Right kidney (tissue), 9 donors: ENCODE measurements at places on chromosomes 3 and 15.

DNA sequence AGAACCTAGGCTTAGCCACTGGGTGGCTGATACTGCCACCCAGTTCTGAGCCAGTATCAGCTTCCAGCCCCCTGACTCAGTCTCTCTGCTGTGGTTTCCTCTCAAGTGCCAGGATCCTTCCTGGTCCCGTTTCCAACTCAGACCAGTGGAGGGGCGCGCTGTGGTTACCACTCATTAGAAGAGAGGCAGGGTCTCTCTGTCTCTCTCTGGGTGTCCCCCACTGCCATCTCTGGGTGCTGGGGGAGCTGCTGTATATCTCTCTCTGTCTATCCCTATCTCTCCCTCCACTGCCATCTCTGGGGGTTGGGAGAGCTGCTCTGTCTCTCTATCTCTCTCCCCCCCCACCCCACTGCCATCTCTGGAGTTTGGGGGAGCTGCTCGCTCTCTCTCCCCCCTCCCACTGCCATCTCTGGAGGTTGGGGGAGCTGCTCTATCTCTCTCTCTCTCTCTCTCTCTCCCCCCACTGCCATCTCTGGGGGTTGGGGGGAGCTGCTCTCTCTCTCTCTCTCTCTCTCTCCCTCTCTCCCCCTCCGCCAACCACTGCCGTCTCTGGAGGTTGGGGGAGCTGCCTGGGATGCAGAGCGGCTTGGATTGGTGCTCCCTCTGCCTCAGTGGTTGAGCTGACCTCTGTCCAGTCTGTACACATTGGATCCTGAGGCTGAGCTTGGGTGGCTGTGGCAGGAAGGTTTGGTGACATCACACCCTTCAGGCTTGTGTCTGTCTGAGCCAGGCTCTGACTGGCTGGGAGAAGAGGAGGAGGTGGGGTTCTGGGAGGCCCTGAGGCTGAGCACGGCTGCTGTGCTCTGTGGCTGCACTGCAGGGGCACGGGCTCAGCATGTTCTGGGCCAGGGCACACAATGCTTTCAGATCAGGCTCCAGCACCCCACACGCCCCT, 98.9 kb downstream of the APBA2 start:
- peak; percentile 59 for DNase-seq

GRCh38 chr15:93087825-93088199, 1.2 kb downstream of the RGMA start:
- peak; percentile 76 for DNase-seq

DNA sequence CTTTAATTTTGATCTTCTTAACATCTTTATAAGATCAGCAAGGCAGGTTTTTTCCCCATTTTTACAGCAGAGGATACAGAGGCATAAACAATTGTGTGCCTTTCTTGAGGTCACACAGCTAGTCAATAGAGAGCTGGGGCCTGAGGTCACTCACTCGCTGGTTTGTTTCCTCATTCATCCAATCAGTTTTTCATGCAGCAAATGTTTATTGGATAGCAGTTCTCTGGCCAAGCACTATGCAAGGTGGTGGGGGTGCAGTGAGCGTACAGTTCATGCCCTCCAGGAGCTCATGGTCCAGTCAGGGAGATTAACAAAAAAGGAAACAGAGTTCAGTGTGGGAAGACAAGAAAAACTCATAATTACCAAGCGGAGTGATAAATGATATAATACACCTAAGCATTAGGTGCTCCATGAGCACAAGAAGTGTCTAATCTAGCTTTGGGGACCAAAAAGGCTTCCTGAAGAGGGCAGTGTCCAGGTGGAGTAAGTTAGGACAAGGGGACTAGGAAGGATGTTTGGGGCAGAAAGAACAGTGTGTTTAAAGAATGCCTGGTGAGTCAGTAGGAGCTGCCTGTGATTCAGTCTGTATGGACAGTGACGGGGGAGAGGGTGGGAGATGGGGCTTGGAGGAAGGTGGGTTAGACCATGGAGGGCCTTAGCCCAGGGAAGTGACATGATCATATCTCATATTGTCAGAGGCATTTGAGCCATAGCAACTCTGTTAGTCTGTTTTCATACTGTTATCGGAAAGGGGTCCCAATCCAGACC, 29.3 kb downstream of the MAP2K5 start:
- no peak for DNase-seq

GRCh38 chr3:135965129-135965505, 411 bp upstream of the PPP2R3A start:
- DNase-seq = peak; percentile 80

- no peak for DNase-seq
Observed at GRCh38 chr3:147895509-147895908, 486.3 kb downstream of the ZIC1 start.

DNA sequence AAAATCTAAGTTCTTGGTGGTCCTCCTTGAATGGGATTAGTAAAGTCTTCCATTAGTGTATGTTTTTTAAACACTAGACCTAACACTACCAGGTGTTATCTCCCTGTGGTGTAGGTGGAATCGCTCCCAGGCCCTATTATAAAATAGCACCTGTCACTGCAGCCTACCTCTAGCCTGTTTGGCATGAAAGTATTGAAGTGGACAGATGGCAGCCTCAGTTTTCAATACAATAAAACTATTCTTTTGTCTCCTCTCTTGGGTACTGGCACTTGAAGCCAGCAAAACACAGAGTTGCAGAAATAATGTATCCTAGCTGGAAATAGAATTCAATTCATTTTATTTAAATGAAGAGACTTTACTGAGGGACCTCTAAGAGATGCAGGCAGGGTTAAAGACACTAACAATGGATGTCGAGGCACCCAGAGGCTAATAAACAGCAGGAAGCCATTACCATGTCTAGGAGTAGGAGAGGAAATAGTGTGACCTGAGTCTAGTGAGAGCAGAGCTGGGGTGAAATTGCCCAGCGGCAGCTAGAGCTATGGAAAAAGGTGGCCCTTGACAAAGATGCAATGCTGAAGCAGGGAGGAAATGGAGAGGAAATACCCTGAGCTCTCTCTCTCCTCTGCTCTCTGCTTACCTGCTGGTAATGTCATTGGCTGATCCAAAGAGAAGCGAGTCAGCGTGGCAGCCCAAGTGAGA, 49.1 kb upstream of the TMEM158 start:
- DNase-seq = no peak

- no peak for DNase-seq
Observed at GRCh38 chr3:8466526-8466925, 35.1 kb upstream of the LMCD1 start.

- no peak for DNase-seq
Observed at GRCh38 chr15:80944818-80945217, 44.8 kb downstream of the MESD start.

- DNase-seq = no peak
Observed at GRCh38 chr15:92984161-92984560, 84.0 kb downstream of the CHD2 start.

- no peak for DNase-seq
Observed at GRCh38 chr3:81764002-81764401, 2.6 kb upstream of the GBE1 start.

GRCh38 chr3:47847260-47847659, 44.3 kb downstream of the DHX30 start:
- DNase-seq = no peak

DNA sequence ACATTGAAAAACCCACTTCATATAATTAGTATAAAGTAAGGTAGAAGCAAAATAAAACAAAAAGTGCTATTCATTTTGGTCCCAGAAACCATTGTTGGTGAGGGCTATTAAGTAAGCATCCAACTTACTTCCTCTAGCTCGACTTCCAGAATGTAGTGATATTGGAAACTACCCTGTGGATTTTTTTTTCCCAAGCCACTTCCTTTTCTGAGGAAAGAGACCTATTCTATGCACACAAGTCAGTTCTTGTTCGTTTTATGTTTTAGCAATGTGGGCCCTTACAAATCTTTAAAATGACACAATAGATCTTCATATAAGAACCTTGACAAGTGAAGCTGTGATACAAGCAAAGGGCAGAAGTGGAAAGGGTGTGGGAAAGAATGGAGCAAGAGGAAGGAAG, 402.0 kb upstream of the TBL1XR1 start:
- DNase-seq = no peak

DNA sequence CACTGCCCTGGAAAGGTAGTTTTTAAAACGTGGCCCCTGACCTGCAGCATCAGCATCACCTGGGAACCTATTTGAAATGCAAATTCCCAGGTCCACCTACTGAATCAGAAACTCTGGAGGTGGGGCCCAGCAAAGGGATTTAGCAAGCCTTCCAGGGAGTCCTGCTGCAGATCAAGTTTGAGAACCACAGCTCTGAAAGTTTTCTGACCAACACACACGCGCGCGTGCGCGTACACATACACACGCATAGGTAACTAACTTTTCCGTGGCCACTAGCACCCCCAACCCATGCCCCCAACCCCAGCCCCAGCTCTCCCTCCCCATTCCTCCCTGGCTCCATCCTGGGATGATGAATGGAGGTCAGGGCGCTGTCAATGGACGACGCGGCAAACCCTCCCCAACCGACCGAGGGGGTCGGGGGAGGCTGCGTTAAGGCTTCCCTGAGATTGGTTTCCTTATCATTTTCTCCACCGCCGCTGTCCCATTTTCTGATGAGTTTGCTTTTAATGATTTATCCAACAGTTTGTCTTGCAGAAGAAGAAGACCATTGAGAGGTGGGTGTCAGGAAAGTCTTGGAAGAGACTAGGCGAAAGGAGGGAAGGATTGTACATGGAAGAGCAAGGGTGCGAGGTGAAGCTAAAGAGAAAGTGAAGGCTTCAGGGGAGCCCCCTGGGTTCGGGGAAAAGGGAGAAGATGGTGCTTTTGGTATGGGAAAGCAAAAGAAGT, 590 bp upstream of the BOC start:
- peak; percentile 55 for DNase-seq

DNA sequence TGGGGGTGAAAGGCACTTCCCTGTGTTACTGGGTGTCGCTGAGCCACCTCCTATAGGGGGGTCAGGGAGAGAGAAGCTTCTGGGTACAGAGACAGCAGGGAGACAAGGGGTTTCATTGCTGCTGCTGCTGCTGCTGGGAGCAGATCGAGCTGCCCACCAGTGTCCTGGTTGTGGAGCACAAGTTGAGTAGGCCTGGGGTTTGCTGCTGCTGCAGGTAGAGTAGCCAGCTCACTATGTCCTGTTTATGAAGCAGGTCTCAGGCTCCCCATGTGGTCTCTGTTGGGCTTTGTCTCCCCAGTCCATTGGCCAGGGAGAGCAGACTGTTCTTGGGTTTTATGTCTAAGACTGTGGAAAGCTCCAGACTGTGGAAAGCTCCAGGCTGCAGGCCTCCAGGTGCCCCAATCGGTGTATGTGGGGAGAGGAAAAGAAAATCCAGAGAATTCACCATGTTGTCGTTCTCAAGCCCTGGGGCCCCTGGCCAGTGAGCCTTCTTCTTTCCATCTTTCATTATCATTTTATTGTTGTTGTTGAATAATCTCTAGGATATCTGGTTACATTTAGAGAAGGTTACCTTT, 157.8 kb downstream of the ADAMTS17 start:
- DNase-seq = no peak

DNA sequence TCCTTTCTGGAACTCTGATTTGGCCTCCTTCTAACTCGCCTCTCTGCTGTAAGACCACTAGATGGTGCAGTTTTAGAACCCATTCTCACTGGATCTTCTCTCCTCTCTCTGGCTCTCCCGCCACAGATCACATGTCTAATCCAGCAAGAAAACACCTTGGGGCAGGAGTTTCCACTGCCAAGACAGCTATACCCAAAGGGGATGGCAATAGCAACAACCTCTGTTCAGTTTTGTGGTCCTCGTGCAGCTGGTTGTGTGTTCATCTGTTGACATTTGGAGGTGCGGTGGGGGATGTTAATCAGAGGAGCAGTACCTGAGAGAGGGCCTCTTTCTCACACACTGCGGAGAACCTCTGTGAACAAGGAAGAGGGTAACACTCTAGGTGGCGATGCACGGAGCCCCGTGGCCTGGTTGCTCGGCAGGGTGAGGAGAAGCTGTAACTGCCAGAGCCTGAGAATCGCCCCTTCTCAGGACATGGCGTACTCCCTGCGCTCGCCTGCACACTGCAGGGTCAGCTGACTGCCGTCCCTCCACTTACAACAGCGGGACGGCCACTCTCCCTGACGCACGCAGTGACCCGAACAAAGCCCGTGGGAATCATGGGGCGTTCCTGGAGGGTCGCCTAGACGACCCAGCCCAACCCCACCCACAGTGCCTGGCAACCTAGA, at the start of gene TEX55:
TEX55 (plus strand) TSS at position 666 of the 668 bp plus-strand sequence. CDS start 25 bp downstream, outside the sequence.
- peak; percentile 28 for DNase-seq
